CD4-positive, alpha-beta T cell treated with Interleukin-17A for 1 hour (primary cell): ENCODE measurements at places on chromosomes 2 and 18.

DNA sequence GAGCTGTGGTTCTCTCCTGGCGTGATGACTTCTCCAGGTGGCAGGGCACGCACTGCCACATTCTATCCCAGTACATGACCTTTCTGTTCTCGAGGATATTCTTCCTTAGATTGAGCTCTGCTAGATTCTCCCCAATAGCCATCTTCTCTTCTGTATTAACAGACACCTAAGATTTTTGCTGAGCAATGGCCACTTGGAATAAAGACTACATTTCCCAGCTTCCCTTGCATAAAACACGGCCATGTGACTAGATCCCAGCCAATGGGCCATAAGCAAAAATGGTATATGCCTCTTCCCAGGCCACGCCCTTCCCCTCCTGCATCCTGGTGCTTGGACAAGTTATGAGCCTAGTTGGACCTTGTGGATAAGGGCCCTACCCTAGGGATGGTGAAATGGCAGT is 82.1 kb downstream of the EIF2AK3 start:
- no peak for DNase-seq

- DNase-seq: no peak
Measured at GRCh38 chr2:219627103-219628100, at the start of gene SLC4A3. TSS of gene SLC4A3 (plus strand) at chr2:219627630. CDS start at chr2:219627993, 363 bp downstream.

GRCh38 chr2:63890678-63891077 is 49.0 kb downstream of the UGP2 start:
- DNase-seq: no peak

- DNase-seq: no peak
Measured at GRCh38 chr2:241937297-241937696, 67.8 kb downstream of the RTP5 start.

DNA sequence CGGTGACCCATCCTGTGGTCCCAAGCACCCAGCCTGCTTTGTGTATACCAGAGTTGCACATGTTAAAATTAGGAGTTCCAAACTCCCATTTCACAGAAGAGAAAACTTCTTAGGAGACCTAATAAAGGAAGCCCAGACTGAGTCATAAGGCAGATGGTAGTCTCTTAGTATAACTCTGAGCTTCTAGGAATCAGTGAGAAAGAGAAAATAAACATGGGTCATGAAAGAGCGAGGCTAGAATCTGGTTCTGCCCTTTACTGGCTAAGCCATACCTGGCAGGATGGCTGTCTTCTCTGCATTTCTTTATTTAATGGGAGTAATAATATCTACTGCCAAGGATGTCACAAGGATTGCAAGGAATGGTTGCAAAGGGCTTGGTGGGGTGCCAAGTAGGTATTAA is 101.2 kb upstream of the TRIB2 start:
- DNase-seq: no peak

- DNase-seq: no peak
Measured at GRCh38 chr2:98377544-98377943, 31.3 kb downstream of the CNGA3 start.

- peak; percentile 8 for DNase-seq
Measured at GRCh38 chr2:240997141-240997855, 1.1 kb upstream of the SNED1 start.

GRCh38 chr2:54723996-54724559 is 616 bp downstream of the EML6 start:
- DNase-seq: no peak

DNA sequence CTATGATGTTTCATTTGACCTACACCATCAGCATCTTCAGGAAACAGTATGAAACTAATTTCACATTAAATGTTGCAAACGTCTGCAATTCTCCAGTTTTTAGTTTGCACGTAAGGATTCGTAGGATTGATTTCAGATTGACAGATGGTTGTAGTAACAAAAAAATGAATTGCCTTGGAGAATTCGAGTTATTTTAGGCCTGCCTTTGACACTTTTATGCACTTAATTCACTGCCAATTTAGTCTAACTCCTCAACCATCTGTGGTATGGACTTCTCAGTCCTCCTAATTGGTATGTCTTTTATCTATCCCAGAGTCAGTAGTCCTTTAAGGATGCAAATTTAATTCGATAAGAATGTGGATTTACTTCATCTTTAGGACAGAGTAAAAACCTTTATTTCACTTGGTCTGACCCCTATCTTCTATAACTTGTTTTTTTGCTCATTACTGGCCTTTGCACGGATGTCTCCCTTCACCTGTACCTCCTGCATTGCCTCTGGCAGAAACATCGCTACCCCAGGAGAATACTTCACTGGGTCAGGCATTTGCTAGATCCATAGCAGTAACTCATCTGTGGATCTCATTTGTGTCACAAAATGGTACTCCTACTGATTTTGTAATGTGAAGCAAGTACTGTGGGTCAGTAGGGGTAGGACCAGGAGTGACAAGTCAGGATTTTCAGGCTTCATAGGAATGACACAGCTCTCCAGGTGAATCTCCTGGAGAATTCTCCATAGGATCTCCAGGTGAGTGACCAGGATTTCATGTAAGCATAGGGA is 3.9 kb downstream of the RPL37A start:
- no peak for DNase-seq

GRCh38 chr2:181396256-181397123 is 60.7 kb upstream of the ITGA4 start:
- no peak for DNase-seq

GRCh38 chr2:132979339-132980093 is 309.5 kb upstream of the LYPD1 start:
- DNase-seq: no peak

DNA sequence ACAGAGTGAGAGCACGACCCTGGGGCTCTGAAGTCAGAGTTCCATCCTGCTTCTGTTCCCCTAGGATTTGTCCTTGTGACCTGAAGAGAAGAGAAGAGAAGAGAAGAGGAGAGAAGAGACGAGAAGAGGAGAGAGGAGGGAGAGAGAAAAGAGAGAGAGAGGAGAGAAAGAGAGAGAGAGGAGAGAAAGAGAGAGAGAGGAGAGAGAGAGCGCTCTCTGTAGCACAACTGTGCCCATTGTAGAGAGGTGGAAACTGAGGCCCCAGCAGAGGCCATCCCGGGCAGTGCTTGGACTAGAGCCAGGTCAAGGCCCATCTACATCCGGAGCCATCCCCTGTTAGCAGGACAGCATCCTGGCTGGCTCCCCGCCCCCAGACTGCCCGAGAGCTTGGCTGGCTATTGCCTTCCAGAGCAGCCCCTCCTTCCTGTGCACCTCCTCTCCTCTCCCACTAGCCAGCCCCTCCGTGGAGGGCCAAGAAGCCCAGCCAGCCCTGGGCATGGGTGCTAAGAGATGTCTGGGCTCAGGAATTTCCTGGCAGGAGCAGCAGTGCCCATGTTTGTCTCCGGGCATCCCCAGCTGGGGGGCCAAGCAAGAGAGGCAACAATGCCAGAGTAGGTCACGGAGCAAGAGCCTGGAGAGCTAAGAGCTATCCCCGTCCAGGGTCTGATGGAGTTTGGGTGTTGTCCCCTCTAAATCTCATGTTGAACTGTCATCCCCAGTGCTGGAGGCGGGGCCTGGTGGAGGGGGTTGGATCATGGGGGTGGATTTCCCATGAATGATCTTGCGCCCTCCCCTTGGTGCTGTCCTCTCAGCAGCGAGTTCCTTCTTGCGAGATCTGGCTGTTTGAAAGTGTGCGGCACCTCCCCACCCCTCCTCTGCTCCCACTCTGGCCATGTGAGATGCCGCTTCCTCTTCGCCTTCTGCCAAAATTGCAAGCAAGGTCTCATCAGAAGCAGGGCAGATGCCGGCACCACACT is 18.2 kb upstream of the GPR55 start:
- DNase-seq: peak; percentile 24

GRCh38 chr2:31202041-31202440 is 15.3 kb downstream of the CAPN14 start:
- DNase-seq: no peak

DNA sequence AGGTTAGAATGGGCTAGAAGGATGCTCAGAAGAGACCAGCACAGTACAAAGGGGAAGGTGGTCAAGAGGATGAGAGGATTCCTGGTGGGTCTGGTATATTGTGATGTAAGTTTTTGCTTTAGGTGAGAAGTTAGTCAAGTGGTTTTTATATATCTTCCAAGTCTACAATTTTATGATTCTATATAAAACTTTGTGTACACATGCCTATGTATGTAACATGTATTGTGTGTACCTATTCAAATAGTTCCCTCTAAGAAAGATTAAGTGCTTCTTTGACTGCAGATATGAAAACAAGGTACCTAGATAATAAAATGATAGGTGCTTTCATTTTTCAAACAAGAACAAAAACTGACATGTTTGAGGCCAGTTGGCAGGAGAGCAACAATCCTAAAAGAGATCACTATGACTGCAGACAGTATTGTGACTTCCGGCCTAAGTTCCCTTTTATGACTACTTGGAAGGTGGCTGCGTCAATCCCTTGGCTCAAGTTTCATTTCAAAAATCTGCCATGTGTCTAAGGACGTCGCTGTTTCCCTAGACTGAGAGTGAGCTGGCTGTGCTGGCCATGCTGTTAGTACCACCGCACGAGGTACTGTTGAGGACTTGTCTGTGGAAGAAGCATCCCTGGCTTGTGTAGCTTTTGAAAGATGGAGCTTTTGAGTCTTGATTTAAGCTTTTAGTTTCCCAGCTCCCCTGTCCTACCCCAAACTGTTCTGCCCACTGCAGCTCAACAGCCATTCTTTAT is 123.1 kb downstream of the PRPF40A start:
- peak; percentile 15 for DNase-seq

GRCh38 chr2:86194751-86195054 is 559 bp downstream of the IMMT start:
- DNase-seq: no peak

DNA sequence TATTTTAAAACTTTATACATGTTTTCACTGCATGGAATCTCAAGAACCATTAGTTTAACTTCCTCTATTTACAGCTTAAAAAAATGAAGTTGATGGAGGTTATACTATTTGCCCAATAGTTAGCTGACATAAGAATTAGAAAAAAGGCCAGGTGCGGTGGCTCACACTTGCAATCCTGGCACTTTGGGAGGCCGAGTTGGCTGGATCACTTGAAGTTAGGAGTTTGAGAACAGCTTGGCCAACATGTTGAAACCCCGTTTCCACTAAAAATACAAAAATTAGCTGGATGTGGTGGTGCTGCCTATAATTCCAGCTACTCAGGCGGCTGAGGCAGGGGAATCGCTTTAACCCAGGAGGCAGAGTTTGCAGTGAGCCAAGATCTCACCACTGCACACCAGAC is 125.1 kb upstream of the CDH19 start:
- no peak for DNase-seq

DNA sequence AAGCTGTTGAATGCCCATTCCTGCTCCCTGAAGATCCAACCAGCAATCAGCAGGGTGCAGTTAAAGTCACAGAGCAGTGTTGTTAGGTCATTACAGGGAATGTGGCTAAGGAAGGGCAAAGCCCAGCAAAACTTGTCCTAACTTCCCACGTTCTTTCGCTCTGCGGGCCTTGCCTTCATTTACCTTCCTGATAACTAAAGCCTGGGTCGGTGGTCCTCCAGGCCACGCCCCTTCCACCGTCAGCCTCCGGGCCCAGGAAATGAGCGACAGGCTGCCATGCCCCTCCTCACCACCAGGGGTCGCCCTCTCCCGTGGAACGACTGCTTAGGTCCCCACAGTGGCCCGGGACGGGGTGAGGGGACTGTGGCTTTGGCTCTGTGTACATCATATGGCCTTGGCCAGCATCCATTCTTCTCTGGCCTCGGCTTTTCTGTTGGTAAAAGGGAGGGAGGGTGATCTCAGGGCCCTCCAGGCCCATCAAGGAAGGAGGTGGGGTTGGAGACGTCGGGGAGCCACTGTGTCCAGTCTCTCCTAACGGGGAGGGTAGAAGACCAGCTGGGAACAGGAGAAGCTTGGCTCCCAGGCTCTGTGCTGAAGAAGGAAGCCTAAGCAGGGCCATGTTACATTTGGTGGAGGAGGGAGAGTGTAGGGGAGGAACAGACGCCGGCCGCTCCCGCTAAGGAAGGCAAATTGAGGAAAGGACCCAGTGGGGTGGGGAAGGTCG is 2.2 kb downstream of the SH2D6 start:
- DNase-seq: peak; percentile 89

- no peak for DNase-seq
Measured at GRCh38 chr18:10018289-10018688, 104.5 kb downstream of the VAPA start.
